ENCODE measurements at places on chromosomes 13 and 19. TPM values are rescaled to one million over a fixed set of nuclear protein-coding genes. Genes with fewer than 3 reads are reported as not detected.
A peak's percentile ranks its signal among the peaks of the same experiment; 100 is the strongest.

The KIR2DL3 gene
- total RNA-seq = not detected

DNA sequence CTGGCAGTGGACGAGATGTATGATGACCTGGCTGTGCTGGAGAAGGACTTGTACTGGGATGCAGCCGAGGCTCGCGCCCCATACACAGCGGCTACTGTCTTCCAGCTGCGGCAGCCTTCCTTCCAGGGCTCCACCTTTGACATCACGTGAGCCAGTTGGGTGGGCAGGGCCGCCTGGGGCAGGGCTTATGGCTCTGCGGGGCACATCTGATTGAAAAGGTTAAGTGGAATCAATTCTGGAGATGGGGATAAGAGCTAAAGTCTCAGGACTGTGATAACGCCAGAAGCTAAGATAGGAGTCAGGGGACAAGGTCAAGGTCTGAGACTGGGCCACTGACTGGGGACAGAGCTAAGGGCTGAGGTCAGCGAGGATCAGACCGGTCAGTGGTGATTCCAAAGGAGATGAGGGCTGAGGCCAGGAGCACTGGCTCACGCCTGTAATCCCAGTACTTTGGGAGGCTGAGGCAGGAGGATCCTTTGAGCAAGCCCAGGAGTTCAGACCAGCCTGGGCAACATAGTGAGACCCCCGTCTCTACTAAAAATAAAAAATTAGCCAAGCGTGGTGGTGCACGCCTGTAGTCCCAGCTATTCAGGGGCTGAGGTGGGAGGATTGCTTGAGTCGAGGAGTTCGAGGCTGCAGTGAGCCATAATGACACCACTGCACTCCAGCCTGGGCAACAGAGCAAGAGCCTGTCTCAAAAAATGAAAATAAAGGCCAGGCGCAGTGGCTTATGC lies 4.7 kb downstream of the BEST2 start:
- H3K36me3 ChIP-seq = no peaks in the 10 kb centered on the region
- no peak overlapping the region for H3K4me3 ChIP-seq
- no peak overlapping the region for H3K27ac ChIP-seq
- no peak for DNase-seq
- H3K4me1 ChIP-seq = peaks cover 9% of the 10 kb centered on the region

The SBSN gene
- not detected for total RNA-seq

DNA sequence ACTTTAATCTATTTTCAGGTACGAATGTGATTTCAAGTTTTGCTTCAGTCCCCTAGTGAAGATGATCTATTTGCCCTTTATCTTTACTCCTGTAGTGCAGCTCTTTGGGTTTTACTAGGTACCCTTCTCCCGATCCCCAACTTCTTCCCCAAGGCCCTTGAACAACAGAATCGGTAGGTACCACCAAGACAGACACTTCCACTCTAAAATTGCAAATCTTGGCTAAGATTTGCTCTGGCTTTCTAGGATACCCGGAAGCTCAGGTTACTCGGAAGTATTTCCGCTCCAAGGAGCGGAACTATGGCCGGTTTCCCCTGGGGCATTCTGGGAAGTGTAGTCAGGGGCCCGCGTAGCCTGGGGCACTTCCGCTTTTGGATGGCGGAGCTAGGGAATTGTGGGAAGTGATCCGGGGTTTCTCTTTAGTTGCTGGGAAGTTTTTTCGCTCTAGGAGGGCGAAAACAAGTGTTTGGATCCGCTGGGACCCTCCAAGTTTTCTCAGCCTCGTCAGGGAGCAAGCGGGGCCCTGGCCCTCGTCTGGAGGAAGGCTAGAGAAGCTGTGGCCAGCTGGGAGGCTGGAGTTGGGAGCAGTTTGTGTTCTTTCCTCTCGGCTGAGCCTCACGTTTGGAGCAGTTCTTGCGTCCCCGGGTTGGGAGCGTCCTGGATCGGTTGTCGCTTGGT lies 5.1 kb upstream of the ZNF227 start:
- H3K27me3 ChIP-seq = no peaks in the 10 kb centered on the region
- no peaks in the 10 kb centered on the region for H3K36me3 ChIP-seq
- peak overlapping the region; percentile 71 for H3K27ac ChIP-seq
- peak overlapping the region; percentile 38 for H3K4me3 ChIP-seq
- peaks cover 8% of the 10 kb centered on the region for H3K4me1 ChIP-seq

DNA sequence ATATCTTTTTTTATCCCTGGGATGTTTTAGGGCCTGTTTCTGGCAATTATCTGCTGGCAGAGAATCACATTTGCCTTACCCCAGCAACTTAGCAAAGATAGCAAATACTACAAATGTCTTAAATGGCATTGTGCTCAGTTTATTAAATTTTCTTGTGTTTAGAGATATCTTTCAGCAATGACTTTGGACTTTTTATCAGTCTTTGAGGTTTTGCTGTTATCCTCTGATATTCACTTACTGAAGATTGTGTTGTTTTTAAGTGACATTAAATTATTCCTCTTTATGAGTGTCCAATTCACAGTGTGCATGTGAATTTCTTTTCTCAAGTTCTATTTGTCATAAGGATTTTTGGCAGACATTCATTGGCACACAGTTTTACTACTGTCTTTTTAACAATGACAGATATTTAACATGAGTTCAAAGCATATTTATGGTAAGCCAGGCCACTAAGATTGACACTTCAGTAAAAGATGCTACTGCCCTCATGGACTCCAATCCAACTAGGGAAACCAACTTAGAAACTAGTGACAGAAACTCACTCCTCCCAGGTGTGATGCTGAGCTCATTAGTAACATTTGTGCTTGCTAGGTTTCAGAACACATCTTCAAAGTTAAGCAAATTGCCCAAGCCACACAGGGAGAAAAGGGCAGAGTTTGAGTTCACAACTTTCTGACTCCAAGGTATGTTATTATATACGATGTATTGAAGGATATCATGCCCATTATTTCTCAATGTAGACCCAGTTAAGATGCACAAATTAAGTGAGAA lies 481.9 kb downstream of the GPC6 start:
- no peak for DNase-seq
- no peaks in the 10 kb centered on the region for H3K27me3 ChIP-seq
- H3K4me3 ChIP-seq = no peak overlapping the region
- H3K36me3 ChIP-seq = no peaks in the 10 kb centered on the region
- H3K4me1 ChIP-seq = no peaks in the 10 kb centered on the region
